ENCODE measurements at places on chromosomes 2 and 18.

- DNase-seq, result no peak
Measured at GRCh38 chr18:68833756-68834155, 35.9 kb downstream of the CCDC102B start.

DNA sequence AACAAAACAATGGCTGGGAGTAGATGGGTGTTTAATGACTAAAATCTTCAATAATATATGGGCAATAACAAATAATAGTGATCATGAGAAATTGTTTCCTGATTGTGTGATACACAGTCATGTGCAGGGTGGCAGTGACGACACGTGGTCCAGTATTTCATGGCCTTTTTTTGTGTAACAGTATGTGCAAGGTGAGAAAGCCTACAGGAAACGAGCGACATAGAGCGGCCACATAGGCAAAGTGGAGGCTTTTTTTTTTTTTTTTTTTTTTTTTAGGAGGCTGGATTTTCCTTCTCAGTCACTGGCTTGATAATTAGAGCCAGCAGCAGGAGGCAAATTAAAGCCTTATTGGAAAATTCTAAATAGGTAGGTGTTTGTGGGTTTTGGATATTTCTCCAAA lies 123.7 kb downstream of the MYO3B start:
- DNase-seq, result no peak

DNA sequence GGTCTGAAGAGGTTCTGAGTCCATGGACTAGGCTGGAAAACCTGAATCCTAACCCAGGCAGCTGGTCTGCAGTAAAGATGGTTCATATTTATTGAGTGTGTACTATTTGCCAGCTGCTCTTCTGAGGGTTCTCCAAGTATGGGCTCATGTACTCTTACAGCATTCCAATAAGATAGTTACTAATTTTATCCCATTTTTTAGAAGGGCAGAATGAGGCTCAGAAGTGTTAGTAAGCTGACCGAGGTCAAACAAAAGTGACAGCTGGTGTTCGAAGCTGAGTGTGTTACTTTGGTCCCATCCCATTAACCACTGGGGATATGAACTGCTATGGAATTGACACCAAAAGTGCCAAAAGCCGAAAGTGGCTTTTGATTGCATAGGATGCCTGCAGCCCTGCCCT lies 76.9 kb downstream of the CABLES1 start:
- no peak for DNase-seq

GRCh38 chr2:189402932-189403331 lies 38.3 kb upstream of the WDR75 start:
- DNase-seq, result no peak

- DNase-seq, result no peak
Measured at GRCh38 chr2:37623971-37624900, 47.2 kb downstream of the CDC42EP3 start.
